ENCODE measurements at places on chromosomes 7 and 10. TPM values are rescaled to one million over a fixed set of nuclear protein-coding genes. Genes with fewer than 3 reads are reported as not detected.

SPDYE8 gene
- not detected for total RNA-seq

TCTN3 gene
- total RNA-seq = 33.7 TPM

ARL4A gene
- total RNA-seq = 75.5 TPM

PTF1A gene
- total RNA-seq = not detected

MOGAT3 gene
- total RNA-seq = not detected

RSPH10B gene
- total RNA-seq = under 0.01 TPM

SLC39A12 gene
- total RNA-seq = not detected

C7orf33 gene
- total RNA-seq = not detected

SMO gene
- total RNA-seq = 8.0 TPM

OTUD1 gene
- 15.3 TPM for total RNA-seq

ZNF3 gene
- total RNA-seq = 33.5 TPM

LEP gene
- total RNA-seq = 0.24 TPM

CPVL gene
- 3.4 TPM for total RNA-seq

TMEM106B gene
- total RNA-seq = 69.9 TPM

KCP gene
- 0.72 TPM for total RNA-seq

HEPACAM2 gene
- not detected for total RNA-seq

FAM25G gene
- total RNA-seq = not detected

HOXA7 gene
- not detected for total RNA-seq

CLRN3 gene
- not detected for total RNA-seq

GAD2 gene
- not detected for total RNA-seq

EBLN1 gene
- total RNA-seq = not detected

TUBB8 gene
- not detected for total RNA-seq

AGFG2 gene
- 7.0 TPM for total RNA-seq

TMEM130 gene
- total RNA-seq = not detected

NODAL gene
- not detected for total RNA-seq

LRWD1 gene
- total RNA-seq = 39.0 TPM

ZNF239 gene
- total RNA-seq = 1.2 TPM

INMT gene
- not detected for total RNA-seq

PRKG1 gene
- 0.24 TPM for total RNA-seq

ENTPD1 gene
- under 0.01 TPM for total RNA-seq

CRTAC1 gene
- total RNA-seq = not detected

SUFU gene
- 0.72 TPM for total RNA-seq

NKX6-2 gene
- not detected for total RNA-seq

CUZD1 gene
- total RNA-seq = 0.64 TPM

Measured in tracheal epithelial cell (primary cell).